Hematopoietic multipotent progenitor cell treated with erythropoietin and hydrocortisone succinate and interleukin-3 and kit ligand, for 6 days (in vitro differentiated cells): ENCODE measurements at places on chromosomes 7 and 10.

DNA sequence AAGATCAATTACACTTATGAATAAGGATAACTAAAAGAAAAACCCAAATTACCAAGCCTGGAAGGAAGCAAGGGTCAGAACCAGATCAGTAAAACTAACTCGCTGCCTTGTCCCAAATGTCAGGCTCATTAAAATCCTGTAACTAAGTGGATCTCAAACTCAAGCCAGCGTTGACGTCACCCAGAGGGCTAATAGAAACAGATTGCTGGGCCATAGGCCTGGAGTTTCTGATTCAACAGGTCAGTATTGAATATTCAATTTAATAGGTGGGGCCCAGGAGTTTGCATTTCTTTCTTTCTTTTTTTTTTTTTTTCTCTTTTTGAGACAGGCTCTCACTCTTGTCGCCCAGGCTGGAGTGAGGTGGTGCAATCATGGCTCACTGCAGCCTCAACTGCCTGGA is 397.0 kb downstream of the CALN1 start:
- DNase-seq: no peak

GRCh38 chr7:101906291-101907240 is 89.1 kb downstream of the CUX1 start:
- DNase-seq: no peak

DNA sequence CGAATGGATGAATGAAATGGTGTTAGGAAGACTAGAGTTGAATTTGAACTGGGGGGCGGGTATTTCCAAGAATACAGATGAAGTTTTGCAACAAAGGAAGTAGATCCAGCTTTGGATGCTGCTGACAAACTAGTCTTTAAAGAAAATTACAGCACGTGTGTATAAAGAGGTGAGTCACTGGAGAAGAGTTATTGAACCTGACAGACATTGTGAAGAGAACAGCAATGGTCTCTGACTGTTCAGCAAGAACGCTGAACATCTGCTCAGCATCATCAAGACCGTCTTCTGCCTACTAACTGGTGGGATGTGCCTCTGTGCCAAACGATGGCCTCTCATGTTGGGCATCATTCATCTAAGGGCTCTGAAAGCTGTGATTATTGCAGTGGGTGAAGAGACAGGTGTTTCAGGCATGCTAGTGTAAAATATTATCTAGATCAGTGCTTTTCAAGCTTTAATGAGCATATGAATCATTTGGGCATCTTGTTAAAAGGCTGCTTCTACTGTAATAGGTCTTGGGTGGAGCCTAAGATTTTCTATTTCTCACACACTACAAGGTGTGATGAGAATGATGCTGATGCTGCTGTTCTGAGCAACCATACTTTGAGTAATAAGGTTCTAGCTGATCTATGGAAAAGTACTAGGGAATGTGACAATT is 291.3 kb downstream of the PTEN start:
- DNase-seq: no peak

- DNase-seq: peak; percentile 4
These were observed 24.8 kb downstream of the TBC1D12 start for GRCh38 chr10:94427166-94427565.

- peak; percentile 80 for DNase-seq
These were observed 61.0 kb upstream of the NFE2L3 start for GRCh38 chr7:26090927-26091519.

- no peak for DNase-seq
These were observed 37.1 kb upstream of the FBXW4 start for GRCh38 chr10:101732096-101732495.

DNA sequence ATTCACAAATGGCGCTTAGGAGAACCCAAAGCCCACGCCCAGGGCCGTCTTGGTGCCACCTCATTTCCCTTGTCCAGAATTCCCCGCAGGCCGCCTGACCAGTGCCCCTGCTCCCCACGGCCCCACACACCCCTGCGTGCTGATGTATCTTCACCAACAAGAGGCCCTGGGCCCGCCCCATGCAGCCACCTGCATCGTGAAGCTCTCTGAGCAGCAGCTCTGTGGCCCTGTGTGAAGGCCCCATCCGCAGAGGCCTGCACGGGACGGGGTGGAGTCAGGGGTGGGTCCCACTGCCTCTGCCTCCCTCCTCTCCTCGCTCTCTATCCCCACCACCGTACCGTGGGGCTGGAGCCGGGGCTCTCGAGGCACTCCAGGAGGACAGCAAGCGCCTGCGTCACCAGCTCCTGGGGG is 14.7 kb downstream of the BRAT1 start:
- no peak for DNase-seq

DNA sequence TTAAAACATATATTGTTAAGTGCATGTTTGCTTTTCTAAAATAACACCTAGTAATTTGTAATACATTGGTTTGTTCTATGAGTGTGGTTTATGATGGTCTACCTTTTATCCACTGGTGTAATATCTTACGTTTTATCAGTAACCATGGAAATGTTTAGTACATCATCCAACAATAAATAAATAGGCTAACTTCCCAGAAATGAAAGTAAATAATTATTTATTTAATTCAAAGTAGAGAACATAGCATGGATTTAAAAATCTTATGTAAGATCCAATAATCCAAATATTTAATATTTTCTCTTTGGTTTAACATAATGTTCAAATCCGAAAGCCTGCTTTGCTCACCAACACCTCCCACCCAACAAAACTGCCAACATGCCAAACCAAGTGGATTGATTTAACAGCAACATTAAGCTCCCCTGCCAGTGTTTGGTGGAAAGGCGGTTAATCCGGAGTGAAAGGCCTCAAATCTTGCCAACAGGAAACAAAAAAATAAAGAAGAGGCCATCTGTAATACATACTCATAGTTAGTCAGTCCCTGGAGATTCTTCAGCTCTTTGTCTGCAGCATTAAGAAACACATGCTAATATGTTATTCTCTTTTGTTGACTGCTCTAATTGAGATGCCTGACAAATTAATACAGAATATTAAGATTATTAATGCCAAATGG is 897.8 kb downstream of the CNTNAP2 start:
- no peak for DNase-seq

GRCh38 chr7:524800-525199 is 5.2 kb upstream of the PDGFA start:
- DNase-seq: no peak

- no peak for DNase-seq
These were observed 17.8 kb downstream of the ESYT2 start for GRCh38 chr7:158811461-158811860.

DNA sequence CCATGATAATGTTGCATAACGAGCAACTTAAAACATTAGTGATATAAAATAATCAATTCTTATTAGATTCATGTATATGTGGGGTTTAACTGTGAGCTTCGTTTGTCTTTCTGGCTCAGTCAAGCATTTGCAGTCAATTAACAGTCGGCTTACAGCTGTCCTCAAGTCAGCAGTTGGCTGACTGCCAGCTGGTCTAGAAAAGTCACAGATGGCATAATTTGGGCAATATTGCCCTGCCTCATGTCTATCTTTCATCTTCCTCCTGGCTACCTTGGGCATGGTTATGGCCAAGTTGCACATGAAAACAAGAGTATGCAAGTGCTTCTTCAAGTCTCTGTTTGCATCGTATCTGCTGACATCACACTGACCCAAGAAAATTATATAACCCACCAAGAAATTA is 186.1 kb upstream of the ZWINT start:
- no peak for DNase-seq

GRCh38 chr7:66518151-66518691 is 110.5 kb upstream of the KCTD7 start:
- DNase-seq: no peak

- DNase-seq: no peak
These were observed 316.3 kb downstream of the PARD3 start for GRCh38 chr10:34498821-34499220.

DNA sequence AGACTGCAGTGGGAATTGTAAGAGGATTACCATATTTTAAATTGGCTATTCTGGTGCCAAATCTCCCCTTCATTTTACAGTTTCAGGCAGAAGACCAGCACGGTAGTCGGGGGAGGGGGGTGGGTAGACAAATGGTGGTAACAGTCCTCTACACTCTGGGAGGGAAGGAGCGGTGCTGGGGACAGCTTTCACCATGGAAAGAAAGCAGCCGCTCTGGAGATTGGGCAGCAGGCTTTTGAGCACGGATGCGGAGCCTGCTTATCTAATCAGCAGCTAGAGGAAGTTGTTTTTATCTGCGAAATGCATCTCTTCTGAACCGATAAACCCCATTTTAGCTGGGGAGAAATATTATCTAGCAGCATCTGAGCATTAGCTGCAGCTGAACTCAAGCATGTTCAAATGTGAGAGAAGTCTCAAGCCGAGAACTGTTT is 28.7 kb downstream of the IKZF1 start:
- peak; percentile 88 for DNase-seq

DNA sequence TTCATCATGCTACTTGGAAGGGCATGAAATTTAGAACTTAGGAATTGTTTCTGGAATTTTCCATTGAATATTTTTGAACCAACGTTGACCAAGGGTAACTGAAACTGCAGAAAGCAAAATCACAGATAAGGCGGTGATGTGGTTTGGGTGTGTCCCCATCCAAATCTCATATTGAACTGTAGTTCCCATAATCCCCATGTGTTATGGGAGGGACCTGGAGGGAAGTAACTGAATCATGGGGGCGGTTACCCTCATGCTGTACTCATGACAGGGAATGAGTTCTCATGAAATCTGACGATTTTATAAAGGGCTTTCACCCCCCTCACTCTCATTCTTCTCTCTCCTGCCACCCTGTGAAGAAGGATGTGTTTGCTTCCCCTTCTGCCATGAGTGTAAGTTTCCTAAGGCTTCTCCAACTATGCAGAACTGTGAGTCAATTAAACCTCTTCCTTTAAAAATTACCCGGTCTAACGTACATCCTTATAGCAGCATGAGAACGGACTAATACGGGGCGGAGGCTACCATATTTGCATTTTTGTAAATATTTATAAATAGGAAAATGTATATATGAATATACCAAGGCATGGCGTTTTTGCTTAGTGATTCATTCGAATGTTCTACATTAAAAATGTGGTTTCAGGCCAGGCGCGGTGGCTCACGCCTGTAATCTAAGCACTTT is 12.4 kb downstream of the NMT2 start:
- DNase-seq: peak; percentile 38

DNA sequence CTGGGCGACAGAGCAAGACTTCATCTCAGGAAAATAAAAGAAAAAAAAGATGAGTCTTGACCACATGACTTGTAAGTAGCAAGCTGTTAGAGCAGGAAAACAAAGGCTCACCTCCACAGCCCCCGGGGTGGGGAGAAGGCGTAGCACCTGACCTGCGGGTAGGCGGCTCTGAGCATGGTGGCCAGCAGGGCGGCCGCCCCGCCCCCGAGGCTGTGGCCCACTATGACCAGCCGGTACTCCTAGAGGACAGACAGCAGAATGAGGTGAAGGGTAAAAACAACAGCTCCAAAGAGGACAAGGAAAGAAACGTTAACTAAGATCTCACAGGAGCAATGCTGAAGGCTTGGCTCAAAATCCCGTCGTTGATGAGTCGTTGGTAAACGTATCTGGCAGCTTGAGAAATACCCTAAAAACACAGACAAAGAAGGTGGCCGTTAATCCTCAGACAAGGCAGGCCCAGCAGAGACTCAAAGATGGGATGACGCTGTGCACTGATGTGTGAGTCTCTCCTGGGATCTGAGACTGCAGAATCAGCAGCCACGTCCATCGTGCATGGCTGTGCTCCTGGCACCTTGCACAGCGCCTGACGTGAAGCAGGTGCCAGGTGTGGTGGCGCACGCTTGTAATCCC is 31.1 kb downstream of the DAGLB start:
- DNase-seq: no peak

GRCh38 chr10:14016011-14016536 is 314.6 kb downstream of the FRMD4A start:
- no peak for DNase-seq

DNA sequence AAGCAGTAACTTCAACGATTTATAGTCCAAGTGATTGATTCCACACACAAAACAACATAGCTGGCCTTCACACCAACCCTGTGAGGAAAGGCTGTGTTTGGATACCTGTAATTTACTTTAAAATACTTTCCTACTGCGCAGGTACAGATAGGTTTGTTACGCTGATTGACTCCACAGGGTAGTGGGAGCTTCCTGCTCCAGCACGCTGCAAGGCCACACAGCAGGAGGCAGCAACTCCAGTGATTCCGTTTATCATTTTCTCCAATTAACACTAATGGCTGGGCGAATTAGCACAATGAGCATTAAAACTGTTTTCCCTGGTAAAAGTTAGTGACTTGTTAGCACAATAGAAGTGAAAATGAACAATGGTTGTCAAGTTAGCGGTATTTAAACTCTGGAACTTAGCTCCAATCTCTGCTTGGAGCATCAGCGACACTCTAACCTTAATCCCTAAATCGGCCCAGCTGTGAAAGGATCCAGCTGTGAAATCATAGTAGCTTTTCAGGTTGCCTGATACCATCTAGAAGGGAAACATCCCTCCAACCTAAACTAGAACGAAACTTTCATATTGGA is 959 bp downstream of the DCLRE1C start:
- DNase-seq: no peak

GRCh38 chr7:35969066-35969465 is 168.2 kb downstream of the SEPTIN7 start:
- no peak for DNase-seq

GRCh38 chr7:40162516-40162915 is 27.7 kb downstream of the SUGCT start:
- no peak for DNase-seq

DNA sequence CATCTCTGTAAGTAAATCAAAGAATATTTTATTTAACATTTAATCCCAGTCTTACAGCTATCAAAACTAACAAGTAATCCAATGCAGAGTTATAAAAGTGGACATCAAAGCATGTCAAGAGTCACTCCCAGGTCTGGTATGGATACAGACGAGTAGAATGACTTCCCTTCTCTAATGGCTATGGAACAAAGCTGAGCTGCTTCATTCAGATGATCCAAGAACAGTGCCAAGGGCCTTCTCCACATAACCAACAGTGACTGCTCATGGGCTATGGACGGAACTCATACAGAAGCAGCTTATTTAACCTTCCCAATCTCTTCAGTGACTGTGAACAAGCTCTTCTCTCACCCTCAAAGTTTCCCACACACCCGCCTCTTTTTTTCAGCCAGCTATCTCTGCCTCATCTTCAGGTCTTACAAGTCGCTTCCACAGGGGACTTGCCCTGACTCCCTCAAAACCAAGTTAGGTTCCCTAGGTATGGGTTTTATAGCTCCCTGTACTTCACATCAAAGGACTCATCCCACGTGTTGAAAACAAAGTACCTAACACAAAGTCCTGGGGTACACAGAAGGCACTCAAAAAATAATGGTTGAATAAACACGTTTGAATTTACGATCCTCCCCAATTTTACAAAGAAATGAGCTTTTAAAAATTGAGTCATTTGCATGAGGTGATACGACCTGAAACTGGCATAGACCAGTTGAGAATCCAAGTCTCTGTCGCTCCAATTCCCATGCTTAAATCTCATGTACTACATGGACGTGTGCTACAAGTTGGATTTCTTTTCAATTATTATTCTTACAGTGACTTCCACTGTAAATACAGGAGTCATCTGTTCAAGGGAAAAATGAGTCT is 3.1 kb downstream of the USP6NL start:
- peak; percentile 55 for DNase-seq

- no peak for DNase-seq
These were observed 142.9 kb downstream of the PAXIP1 start for GRCh38 chr7:154859747-154860620.

GRCh38 chr10:31975157-31975765 is 46.6 kb upstream of the ARHGAP12 start:
- no peak for DNase-seq
